Left ventricle myocardium superior (tissue), 1 donor: ENCODE measurements at places on chromosomes 7 and 10.

GRCh38 chr7:106959753-106960152, 84.8 kb upstream of the PRKAR2B start:
- no peak for DNase-seq

DNA sequence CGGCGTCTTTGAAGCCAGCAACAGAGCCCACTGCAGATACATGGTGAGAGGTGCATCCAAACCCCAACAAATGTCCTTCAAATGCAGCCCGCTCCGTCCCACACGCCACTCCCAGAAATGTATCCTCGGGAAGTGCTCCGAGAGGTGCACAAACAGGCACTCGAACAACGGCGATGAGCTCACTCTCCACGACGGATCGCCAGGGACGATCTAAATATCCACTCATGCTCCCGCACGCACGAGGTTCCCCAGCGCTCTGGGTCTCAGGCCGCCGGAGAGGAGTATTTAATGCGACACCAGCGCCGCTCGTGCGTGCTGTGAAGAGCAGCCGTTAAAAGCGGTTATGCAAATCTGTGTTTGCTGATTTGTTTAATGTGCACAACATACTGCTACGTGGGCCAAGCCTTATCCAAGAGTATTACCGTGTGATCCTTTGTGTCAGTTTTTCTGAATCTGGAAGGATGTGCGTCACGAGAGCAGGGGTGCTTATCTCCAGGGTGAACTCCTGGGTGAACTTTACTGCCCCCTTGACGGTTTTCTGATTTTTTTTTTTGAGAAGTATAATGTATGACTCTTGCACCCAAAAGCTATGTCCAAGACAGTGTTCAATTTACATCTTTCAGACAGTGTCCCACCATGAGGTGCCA, 48.5 kb upstream of the PPP2R2D start:
- DNase-seq: peak; percentile 15

- DNase-seq: peak; percentile 73
Observed at GRCh38 chr10:34780818-34781380, 34.2 kb downstream of the PARD3 start.

GRCh38 chr10:88198023-88198422, 334.6 kb downstream of the PTEN start:
- DNase-seq: no peak

GRCh38 chr7:47355684-47356083, 226.2 kb downstream of the TNS3 start:
- no peak for DNase-seq

- DNase-seq: no peak
Observed at GRCh38 chr10:114526126-114526503, 121.8 kb upstream of the AFAP1L2 start.

DNA sequence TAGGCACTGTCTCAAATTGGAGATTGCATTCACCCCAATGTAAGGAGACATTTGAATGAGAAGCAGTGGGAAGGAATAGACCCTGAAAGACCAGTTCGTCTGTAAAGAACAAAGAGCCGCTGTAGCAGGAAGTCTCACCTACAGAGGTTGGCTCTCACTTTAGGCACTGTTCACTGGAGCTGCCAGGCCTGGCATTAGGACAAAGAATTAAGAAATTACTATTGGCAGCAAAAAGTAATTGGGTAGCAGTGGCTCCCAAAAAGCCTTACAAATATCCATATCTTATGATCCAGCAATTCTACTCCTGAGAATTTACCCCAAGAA, 10.5 kb upstream of the TEX36 start:
- DNase-seq: no peak

DNA sequence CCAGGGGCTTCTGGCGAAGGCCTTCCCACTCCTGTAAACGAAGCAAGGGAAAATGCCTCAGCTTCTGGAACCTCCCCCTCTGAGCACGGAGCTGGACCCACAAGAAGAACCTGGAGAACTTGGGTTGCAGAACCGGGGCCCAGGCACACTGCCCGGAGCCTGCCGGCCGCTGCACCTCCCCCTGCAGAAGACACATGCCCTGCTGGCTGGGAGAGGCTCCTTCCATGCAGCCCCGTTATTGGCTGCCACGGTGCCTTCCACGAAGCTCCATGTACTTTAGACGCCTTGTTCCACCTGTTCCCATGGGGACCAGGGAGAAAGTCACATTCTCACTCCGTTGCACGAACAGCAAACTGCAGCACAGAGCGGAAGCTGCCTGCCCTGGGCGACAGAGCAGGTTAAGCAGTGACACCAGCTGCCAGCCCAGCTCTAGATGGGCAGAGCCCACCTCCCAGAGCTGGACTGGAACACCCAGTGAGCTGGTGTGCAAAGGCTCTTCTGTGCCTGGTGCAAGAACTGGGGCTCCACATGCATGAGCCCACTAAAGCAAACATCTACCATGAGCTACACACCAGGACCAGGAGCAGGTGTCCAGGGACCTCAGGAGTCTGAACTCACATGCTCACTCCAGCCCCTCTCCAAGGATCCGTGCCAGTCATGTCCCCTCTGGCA, 70.1 kb downstream of the TNS3 start:
- DNase-seq: no peak

DNA sequence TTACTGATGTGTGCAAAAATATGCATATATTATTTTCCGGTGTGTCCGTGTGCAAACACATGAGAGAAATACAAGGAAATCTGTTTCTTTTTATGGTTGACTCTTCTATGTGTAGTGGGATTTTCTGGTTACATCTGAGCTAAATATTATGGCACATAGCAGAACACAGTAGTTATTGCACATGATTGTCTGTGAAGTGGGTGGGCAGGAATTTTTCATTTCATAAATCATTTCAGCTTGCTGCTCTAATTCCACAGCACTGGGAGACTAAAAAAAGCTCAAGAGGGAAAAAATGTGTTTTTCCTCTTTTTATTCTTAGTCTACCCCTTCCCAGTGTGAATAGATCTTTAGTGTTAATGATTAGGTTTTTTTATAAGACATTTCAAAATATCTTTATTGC, 197.9 kb downstream of the MBL2 start:
- DNase-seq: no peak

DNA sequence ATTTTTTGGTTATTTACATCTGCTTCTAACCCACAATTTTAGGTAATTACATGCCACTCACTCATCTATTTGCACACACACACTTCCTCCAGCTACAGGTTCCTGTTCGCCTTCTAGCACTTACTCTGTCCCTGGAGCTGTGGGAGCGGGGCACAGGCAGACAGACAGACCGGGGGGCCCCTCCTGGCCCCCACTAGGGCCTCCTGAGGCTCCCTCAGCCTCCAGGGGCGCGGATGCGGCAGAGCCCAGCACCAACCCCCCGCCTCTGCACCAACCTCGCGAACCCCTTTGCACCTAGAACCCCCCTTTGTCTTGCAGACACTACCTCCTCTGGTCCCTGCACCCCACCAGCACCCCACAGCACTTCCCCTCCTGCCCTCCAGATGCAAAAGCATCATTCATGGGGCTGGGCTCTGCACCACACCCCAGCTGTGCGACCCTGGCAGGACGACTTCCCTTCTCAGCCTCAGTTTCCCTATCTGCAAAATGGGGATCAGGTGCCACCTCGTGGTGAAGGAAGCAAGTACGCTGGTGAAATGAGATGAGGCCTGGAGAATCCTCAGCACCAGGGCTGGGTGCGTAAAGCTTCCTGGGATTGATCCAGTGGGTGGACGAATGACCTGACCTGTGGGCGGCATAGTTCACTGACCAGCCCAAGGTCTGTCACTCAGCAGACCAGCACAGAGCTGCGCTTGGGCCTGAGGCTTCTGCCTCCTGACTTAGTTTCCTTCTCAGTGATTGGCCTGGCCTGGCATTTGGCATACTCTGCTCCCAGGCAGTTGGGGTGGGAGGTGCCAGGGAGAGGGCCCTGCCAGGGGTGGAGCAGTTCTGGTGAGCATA, 37.9 kb downstream of the ELFN1 start:
- no peak for DNase-seq

DNA sequence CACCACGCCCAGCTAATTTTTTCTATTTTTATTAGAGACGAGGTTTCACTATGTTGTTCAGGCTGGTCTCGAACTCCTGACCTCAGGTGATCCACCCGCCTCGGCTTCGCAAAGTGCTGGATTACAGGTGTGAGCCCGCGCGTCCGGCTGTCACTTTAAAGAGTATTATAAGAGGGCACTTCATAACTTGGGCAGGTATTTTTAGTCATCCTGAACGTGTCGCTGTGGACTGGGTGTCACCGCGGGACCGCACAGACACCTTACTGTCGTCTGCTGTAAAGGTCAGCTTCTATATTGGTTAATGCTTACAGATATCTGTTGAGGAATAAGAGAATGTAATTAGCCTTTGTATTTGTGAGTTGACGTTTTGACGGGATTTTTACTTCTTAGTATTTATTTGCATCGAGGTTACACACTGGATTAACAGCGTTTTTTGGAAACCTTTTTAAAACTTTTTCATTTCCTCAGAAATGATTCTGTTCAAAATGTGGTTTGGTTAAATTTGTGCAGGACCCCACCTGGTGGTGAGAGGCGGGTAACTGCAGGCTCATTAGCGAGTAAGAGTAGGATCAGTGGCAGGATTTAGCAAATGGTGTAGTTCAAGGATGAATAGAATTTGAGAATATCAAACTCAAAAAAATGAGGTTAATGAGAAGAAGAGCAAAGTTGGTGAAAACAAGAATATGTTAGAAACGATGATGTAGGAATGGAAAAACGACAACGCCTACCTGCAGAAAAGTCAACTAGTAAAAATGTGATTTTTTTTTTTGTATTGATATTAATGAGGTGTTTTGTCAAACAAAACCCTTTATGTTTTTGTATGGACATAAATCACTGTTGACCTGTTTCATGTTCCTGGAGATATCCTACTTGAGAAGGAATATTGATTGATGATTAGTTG, 3.2 kb downstream of the DNAJB6 start:
- peak; percentile 71 for DNase-seq

- no peak for DNase-seq
Observed at GRCh38 chr7:95675016-95675415, 78.7 kb upstream of the PDK4 start.

DNA sequence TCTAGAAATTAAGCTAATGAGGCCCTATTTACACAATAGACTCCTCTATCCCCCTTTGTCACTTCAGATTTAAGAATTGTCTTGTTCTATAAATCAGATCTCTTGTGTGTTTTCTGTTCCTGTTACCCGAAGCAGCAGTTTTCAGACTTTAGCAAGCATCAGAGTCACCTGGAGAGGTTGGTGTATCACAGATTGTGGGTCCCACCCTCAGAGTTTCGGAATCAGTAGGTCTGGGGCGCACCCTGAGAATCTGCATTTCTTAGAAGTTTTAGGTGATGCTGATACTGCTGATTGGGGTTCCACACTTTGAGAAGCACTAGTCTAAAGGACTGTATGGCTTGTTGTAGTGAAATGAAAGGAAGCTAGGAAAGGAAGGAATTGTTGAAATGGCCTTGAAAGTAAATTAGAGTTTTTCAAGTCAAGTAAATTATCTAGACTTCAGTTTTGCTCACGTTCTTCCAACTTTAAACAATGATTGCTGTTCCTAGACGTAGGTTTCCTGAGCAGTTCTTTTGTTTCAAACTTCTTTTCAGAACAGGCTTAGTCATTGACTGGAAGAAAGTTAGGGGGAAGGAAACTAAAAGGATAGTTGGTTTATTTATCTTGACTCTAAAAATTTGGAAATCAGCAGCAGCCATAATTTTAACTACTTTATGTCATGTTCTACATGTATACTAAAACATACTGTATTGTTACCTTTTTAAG, 15.7 kb downstream of the BPGM start:
- no peak for DNase-seq

DNA sequence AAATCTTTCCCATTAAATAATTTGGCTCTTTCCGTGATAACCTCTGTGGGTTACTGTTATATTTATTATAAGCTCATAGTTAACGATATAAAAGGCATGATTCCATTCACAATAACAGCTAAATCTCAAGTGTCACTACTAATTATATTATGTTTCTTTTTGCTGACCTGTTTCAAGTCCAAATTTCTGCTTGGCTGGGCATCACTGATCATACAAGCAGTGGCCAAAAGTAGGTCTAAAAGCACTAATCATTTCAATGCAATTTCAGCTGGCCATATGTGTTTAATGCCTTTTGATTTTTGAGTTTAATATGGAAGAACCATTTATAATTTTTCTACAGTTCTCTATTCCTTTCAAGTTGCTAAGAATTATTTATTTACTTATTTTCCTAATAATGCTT, 110.7 kb downstream of the SEMA3A start:
- no peak for DNase-seq

GRCh38 chr10:52082307-52082706, 231.8 kb upstream of the DKK1 start:
- DNase-seq: no peak
